ENCODE measurements at places on chromosomes 16 and 17.
A peak's percentile ranks its signal among the peaks of the same experiment; 100 is the strongest.

DNA sequence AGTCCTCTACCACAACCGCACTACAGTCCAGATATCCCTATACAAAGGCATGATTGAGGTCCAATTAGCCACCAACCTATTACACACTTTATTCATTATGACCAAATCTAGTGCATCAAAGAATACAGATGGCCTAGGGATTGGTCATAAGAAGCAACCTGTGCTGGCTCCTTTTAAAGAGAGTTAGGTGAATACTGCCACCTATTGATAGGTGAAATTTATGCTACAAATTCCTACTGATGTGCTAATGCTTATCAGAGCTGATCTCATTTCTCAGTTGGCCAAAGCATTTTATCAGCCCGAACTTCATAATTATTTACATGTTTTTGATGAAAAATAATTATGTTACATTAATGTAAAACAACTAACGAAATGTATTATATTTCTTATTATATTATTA is 166.3 kb downstream of the ANKFN1 start:
- no peak for DNase-seq

DNA sequence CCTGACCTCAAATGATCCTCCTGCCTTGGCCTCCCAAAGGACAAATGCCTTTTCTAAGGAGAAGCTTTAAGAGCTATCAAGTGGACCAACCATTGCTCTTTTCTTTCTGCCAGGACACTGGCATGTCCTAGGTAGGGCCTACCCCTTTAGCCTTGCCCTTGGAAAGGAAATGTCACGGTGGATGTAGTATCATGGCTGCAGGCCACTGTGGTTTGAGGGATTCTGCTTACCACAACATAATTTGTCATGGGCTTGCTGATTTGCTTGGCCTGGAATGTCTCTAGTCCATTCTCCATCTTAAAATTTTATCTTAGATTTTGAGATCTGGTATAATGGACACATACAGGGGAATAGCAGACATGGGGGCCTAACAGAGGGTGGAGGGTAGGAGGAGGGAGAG is 6.0 kb downstream of the KRT20 start:
- no peak for DNase-seq

DNA sequence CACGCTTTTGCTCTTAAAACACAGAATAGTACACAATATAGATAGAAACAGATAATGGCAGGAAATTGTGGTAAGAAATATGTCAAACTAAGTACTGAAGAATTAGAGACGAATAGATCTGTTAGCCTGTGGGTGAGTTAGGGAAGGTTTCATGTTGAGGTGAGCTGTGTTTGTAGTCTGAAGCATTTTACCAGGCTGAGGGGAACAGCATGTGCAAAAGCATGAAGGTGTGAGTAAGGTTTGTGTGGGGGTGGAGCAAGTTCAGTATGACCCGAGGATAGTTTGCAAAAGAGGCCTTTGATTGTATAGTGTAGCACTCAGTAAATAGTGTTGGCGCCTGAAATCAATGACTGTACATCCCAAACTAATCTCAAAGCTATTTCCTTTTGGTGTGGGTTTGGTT is 13.8 kb downstream of the IGSF6 start:
- DNase-seq, result peak; percentile 39

DNA sequence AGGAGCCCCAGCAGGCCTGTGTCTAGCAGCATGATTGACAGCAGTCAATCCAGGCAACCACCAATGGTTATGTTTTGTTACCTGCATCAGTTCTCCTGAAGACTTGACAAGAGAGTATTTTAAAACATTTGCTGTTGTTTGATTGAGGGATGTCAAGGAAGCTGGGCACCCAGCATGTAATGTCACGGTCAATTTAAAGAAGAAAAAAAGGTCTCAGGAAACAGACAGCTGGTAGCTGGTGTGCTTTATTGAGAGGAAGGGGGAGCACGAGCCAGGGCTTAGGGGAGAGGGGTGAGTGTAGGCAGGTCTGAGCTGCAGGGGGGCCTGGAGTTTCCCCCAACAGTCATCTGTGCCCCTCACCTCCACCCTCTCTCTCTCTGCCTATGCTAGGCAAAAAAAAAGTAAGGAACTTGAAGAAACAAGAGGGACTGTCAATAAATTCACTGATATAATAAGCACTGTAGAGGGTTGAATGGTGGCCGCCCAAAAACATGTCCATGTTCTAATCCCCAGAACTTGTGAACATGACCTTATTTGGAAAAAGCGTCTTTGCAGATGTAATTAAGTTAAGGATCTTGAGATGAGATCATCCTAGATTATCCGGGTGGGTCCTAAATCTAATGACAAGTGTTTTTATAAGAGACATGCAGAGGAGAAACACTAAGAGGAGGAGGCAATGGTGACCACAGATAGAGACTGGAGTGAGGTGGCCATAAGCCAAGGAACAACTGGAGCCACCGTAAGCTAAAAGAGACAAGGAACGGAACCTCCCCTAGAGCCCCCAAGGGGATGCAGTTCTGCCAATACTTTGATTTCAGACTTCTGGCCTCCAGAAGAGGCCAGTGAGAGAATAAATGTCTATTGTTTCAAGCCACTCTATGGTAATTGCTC is 14.5 kb downstream of the TSPOAP1 start:
- no peak for DNase-seq

DNA sequence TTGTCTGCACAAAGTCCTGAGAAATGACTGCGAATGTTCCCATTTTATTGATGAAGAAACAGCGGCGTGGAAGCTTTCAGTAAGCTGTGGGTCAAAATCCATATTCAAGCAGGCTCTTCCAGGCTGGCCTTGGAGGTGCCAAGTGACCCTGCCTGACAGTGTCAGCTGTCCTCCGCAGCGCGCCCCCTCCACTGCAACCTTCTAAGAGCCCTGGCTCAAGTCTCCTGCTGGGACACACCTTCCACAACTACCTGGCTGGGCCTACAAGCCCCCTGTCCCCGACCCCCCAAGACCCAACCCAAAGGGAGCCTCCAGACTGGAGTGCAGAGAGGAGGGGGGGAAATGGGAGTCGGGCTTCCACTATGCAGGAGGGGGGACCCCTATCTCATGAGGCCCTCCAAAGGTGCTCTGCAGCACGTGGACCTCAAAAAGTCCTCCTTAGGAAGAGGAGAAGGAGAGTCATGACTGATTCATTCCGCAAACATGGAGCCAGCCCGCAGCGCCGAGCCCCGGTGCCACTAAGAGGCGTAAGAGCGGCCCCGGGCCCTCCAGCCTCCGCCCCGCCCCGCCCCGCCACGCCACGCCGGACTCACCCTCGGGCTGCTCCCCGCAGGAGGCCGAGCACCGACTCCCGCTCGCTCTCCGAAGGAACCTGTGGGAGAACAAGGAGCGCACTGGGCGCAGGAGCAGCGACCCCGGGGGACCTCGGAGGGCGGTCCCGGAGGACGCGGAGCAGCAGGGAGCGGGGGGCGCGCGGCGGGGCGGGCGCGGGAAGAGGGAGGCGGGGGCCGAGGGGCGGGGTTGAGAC is 574 bp downstream of the MPP3 start:
- no peak for DNase-seq

DNA sequence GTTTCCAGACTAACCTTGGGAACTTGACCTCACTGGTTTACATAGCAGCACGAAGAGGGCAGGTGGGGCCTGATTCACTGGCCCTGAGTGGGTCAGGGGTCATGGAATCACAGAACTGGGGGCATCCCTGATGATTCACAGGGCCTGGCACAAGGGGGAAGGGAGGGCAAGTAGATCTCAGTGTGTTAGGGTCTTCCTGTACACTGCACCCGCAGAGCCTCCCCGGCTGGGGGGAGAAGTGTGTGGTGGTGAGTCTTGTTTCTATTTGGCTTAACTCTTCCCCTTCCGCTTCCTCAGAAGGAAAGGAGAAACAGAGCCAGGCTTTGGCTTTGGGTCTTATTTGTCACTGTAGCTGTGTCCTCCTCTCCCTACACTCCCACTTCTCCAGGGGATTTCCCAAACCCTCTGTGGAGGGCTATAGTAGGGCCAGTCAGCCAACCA is 3.7 kb downstream of the STARD3 start:
- DNase-seq, result no peak

DNA sequence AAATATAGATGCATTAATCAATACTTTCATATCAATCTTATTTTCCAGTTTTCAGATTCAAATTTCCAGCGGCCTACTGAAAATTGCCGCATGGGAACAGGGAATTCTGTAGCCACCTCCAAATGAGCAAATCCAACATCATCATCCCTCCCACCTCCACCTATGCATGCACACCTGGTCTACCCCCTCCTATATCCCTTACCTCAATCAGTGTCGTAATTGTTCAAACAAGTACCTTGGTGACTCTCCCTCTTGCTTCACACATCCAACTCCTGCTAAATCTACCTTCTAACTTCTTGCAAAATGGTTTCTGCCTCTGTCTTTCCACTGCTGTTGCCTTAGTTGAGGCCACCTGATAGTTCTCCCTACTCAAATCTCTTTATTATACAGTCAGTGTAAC is 160.1 kb downstream of the SOX9 start:
- no peak for DNase-seq

DNA sequence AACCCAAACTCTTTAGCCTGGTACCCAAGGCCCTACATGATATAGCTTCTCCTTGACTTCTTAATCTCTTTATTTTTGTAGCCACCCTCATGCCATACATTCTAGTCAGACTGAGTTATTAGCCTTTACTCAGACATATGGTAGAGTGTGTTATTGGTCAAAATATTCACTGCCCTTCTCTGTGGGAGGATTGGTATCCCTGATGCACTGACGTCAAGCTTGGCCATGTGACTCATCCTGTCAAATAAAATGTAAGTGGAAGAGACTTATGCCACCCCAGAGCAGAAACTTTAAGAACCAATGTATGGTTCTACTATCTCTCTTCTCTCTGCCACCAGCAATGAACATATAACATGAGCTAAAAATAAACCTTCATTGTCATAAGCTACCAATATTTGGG is 12.2 kb upstream of the BEAN1 start:
- no peak for DNase-seq

DNA sequence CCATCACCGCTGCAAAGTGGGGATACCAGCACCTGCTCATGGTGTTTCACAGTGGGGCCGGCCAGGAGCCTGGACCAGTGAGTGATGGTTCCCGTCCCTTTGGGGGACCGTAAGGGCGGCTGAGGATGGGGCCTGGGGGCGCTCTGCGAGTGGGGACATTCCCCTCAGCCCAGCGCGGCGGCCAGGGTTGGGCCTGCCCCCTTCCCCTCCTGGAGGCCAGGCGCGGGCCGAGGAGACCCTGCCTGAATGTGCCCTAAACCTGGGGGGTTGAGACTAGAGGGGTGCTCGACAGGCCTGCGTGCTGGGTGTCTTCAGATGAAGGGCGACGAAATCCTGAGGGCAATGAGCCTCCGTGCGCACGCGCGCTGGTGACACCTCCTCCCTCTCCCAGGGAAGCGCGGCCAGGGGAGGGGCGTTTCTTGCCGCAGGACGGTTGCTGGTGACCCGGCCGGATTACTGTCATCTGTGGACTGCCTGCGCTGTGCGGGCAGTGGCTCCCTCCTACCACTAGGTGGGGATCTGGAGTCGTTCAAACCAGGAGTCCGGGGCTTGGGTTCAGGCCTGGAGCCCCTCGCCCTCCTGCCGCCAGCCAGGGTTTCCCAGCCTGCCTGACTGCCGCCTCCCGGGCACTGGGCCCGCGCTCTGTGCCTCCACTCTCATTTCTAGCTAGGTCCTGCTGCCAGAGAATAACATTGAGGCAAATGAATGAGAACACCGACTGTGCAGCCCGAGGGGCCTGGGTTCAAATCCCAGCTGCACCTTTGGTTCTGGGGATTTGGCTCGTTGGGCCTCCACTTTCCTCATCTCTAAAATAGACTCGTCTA is 17.1 kb downstream of the TBX2 start:
- peak; percentile 64 for DNase-seq

DNA sequence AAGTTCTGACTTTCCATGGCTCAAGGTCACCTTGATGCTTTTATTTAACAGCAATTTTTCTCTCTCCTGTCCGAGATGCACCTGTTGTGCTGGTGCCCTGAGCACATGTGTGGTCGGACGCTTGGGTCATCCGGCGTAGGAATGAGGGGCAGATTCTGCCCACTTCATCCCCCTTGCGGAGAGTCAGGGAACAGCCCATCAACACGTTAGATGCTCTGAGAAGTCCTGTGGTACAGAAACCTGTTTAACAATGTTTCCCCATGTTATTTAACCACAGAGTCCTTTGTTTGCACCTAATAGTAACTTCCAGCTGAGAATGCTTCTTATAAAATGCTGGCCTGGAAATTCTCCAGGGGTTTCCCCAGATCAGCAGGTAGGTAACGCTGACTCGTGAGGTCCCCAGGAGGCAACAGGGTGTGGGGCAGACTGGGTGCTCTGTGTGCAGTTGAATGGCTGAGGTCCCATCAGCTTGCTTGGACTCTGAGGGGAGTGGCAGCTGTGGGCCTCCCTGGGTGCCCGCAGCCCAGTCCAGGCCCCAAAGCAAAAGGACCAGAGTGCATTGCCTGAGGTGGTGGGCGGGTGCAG is 17.8 kb downstream of the DOC2B start:
- no peak for DNase-seq

DNA sequence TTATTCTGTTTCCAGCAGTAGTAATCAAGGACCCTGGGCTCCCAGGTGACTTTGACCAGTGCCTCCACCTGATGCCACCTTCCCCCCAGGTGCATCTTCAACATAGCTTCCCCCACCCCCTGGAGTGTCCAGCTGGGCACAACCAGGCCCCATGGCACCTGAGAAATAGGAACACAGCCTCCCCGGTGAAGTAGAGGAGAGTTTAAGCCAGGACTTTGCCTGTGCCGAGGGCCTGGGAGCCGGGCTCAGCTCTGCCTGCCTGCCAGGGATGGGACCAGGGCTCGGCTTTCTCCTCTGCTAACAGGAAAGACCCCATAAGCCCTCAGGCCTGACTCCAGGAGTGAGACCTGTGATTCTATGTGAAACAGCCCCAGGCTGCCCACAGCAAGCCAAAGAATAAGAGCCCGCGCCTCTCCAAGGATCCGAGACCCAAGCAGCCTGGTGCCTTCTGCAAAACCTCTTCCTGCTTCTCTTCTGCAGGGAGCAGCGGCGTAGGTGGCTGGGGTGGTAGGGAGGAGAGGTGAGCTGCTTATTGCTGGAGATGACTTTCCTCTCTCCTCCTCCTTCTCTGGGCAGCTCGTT is 16.4 kb upstream of the RBFOX3 start:
- no peak for DNase-seq

GRCh38 chr17:80710714-80711302 is 166.2 kb downstream of the RPTOR start:
- no peak for DNase-seq

GRCh38 chr16:89122322-89122851 is 28.7 kb downstream of the ACSF3 start:
- peak; percentile 74 for DNase-seq

DNA sequence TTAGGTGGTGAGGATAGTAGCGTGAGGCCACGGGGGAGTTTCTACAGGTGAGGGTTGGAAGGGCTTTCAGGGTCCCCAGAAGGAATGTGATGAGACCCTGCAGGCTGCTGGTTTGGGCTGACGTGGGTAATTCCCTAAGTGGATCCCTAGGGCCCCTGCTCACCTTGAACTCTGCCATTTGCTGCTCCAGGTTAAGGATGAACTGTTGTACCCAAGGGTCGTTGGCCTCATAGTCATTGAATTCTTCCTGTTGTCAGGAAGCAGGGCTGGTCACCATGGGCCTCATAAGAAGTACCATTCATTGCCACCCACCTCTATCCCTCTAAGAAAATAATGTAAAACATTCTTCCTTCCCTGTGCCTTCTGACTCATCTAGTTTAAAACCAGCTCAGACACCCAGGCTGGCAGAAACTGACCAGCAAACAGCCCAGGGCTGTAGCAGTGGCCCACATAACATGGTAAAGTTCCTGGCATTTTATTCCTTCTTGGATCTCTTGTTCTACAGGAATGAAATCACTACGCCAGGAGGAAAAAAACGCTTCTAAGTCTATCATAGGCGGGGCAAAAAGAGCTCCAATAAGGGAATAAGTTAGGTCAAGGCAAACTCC is 27.6 kb downstream of the FCSK start:
- no peak for DNase-seq

Measured in CD4-positive, alpha-beta T cell treated with Interleukin-10 for 1 hour (primary cell).